ENCODE measurements at places on chromosomes 6 and 20.
A peak's percentile ranks its signal among the peaks of the same experiment; 100 is the strongest.

- no peak for DNase-seq
Measured at GRCh38 chr20:38825901-38826625, 20.6 kb downstream of the PPP1R16B start.

- peak; percentile 36 for DNase-seq
Measured at GRCh38 chr6:25312034-25312620, 33.0 kb downstream of the CARMIL1 start.

- no peak for DNase-seq
Measured at GRCh38 chr6:89217299-89217910, at the start of gene GABRR1. Gene GABRR1, minus strand, starts transcription at chr6:89217358. Its CDS starts 36 bp downstream, at chr6:89217322.

DNA sequence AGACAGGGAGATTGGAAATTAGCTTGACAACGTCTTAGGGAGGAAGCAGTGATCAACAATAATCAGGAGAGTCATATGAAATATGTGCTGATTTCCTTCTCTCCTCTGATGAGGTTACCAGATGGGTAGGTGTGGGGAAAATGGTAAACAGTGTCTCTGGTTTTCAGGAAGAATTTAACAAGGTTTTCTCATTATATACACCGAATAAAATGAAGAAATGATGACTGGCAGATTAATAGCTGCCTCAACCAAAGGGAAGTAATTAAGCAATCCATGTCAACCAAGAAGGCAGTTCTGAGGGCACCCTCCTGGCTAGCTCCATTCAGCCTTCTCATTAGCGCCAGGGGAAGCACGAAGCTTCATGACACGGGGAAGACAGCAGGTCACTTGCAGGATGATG is 12.7 kb upstream of the RAMACL start:
- no peak for DNase-seq

GRCh38 chr6:120588424-120588823 is 745.9 kb downstream of the TBC1D32 start:
- no peak for DNase-seq

DNA sequence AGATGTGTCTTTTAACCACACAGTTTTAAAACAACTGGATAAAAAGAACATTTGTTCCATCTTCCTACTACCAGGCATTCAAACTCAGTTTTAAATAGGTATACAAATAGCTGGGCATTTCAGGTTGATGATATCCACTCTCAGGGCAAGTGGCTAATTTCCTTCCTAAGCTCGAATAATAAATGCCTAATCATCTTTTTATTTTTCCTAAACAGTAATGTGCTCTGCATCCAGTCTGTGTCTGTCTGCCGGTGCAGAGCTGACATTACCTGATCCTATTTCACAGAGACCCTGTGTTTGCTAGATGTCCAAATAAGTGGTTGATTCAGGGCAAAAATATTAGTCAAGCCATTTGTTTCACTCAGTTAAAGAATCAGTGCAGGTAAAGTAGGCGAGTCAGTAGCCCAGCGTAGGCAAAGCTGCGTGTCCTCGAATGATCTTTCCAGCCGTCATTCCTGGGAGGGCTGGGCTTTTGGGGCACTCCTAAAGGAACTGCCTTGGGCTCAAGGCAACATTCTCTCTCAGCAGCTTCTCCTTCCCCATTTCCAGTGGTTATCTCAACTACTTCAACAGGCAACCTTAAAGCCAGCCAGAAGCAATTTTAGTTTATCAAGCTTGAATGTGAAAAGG is 74.2 kb upstream of the BMP2 start:
- DNase-seq = no peak

- DNase-seq = no peak
Measured at GRCh38 chr6:135667691-135668455, 170.3 kb upstream of the AHI1 start.

DNA sequence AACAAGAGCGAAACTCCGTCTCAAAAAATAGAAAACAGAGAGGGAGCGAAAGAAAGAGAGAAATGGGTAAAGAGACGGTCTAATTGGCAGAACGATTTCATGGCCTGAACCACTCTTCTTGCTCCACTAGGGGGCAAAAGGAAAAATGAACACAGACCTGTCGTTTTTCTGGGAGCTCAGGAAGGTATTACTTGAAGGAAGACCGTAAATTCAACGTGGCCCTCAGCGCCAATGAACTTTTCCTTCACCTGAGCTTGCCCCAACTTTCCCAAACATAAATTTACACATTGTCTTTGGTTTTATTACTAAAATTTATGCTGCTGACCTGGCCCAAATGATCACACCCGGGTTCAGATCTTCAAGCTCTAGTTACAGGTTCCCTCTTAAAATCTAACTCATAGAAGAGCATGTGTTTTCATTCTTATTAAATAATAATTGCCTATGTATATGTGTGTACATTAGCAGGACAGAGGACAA is 67.3 kb downstream of the ATP9A start:
- DNase-seq = no peak

DNA sequence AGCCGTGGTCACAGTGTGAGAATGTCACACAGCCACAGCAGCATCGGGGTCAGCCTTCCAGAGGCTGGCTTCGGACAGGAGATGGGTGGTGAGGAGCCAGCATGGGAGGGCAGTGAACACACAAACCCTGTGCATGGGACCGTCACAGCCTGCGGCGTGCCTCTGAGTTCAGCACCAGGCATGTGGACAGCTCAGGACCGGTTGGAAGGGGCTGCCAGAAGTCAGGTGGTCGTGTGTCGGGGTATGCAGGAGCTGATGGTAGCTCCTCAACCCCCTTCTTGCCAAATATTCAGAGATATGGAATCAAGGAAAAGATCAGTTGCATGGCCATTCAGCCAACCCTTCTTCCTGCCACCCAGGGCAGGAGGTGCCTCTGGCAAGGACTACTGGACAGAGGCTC is 28.2 kb downstream of the MYT1 start:
- DNase-seq = no peak

DNA sequence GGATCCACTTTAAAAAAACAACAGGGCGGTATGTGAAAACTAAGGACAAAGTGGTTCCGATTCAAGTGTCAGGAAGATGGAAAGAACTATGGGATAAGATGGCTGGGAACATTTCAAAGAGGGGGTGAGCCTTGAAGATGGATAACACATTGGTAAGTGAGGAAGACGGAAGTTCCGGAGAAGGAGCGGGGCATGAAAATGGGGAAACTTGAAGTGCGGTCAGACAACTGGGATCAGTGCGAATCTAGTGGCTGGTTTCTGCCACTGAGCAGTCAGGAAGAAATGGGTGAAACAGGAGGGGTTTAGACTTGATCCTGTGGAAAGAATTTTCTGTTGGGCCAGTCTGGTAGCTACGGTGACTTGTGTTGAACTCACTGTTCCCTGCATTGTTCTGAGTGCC is 1.2 kb downstream of the NAA20 start:
- DNase-seq = no peak

- DNase-seq = no peak
Measured at GRCh38 chr20:30811885-30812671, 445.4 kb upstream of the DEFB115 start.

- DNase-seq = no peak
Measured at GRCh38 chr20:63125581-63125837, 90.4 kb downstream of the YTHDF1 start.
